ENCODE measurements at places on chromosomes 5 and 9.
A peak's percentile ranks its signal among the peaks of the same experiment; 100 is the strongest.

DNA sequence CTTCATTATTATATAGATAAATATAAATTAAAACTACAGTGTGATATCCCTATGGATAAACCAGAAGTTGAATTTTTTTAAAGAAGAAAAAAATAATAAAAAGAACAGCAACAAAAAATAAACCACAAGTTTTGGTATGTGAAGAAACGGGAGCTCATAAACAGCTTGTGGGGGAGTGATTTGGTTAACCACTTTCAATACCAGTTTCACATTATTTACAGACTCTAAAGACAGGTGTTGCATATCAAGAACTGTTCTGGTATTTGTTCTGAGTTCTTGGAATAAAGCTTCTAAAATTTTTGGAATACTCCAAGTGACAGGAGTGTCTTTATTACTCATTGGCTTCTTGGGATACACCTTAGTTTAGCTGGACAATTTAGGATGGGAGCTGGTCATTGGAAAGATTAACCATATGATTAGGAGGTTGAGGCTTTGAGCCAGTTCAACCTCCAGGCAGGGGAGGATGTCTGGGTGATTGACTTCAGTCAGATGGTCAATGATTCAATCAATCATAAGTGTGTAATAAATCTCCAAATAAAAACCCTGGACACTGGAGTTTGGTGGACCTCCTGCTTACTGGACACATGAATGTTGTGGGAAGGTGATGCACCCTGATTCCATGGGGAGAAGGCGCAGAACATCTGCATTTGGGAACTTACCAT is 2223.1 kb upstream of the C9orf72 start:
- DNase-seq: peak; percentile 1

- DNase-seq: no peak
Observed at GRCh38 chr5:459562-460272, 16.7 kb downstream of the EXOC3 start.

GRCh38 chr9:69218166-69218565 is 44.1 kb downstream of the TJP2 start:
- DNase-seq: no peak

- DNase-seq: peak; percentile 15
Observed at GRCh38 chr5:175567954-175568353, 89.6 kb downstream of the SFXN1 start.

DNA sequence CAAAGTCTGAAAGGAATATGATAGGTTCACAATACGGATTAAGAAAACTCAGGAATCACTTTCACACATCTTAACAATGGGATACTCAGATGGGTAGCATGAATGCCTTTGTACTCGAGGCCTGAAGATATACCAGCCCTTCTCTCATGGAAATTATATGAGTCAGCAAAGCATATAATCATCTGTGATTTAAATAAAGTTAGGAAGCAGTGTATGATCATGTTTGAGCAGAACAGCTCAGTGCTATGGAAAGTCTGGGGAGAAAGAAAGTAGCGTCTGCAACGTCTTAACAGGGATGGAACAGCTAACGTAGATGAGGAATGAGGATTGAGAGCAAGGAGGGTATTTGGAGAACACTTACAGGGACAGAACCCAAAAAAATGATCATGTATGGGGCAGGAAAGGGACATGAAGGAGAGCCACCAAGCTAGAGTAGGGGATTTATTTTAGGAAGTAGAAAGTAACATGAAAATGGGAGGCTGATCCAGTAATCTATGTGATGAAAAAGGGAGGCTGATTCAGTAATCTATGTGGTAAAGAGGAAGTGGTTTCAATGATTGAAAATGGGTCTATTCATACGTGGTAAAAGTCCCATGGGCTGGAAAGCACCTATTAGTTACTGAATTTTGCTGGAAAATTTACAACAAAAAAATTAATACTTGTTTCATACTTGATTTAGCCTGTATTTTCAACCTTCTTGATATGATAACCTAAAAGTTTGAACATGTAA is 85.9 kb downstream of the GNA14 start:
- no peak for DNase-seq

GRCh38 chr5:38008198-38008597 is 168.4 kb upstream of the GDNF start:
- no peak for DNase-seq

- DNase-seq: no peak
Observed at GRCh38 chr5:39331861-39332381, 32.4 kb downstream of the C9 start.

DNA sequence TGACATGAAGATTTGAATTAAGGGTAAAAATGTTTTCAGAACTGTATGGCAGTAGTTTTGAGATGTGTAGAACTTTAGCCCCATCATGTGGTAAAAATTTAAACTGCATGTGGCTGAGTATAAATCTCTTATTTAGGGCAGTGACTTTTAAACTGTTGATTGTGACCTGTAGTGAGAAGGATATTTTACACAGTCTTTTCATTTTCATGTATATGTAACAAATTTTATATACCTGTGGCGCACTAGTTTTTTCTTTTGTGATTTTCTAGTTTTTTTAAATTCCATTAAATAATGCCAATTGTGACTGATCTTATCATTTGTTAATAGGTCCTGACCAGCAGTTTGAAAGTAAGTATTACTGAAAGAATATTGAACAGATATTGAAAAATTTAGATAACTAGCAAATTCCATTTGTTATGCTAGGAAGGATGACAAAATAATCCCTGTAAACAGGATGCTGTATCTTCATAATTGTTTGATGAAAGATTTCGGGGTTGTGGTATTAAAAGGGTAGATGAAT is 47.2 kb downstream of the GPBP1 start:
- DNase-seq: peak; percentile 70

GRCh38 chr5:124980163-124980941 is 233.9 kb upstream of the ZNF608 start:
- no peak for DNase-seq

GRCh38 chr9:16642421-16643109 is 227.9 kb downstream of the BNC2 start:
- no peak for DNase-seq

- DNase-seq: no peak
Observed at GRCh38 chr5:55136521-55136920, 23.4 kb upstream of the GPX8 start.

All from activated CD4-positive, alpha-beta T cell treated with anti-CD3 and anti-CD28 coated beads, Interleukin-2, amount 50 U/mL, for 16 hours (primary cell).